ENCODE measurements at places on chromosomes 1 and 21.

DNA sequence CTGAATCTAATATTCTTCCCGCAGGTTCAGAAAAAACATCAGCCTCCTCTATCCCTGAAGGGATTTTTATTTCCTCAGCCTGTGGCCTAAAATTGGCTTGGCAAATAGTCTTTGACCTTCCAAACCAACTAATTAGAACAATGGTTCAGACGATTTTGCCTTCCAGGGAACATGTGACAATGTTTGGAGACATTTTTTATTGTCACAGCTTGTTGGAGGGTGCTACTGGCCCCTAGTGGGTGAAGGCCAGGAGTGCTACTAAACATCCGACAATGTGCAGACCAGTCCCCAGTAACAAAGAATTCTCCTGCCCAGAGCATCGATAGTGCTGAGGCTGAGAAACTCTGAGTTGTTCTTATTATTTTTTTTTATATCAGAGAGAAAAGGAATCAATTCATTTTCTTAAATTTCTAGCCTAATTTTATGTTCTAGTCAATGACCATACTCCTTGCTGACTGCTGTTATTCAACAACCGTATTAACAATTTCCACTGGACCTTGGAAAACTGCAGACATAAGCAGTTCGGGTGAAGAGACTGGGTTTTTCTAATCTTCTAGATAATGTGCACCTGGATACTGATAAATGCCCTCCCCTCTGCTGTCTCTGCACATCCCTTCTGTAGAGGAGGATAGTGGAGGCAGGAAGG, 280.7 kb downstream of the LMX1A start:
- no peak for DNase-seq

GRCh38 chr1:112054510-112054909, 65.0 kb upstream of the KCND3 start:
- DNase-seq, result no peak

DNA sequence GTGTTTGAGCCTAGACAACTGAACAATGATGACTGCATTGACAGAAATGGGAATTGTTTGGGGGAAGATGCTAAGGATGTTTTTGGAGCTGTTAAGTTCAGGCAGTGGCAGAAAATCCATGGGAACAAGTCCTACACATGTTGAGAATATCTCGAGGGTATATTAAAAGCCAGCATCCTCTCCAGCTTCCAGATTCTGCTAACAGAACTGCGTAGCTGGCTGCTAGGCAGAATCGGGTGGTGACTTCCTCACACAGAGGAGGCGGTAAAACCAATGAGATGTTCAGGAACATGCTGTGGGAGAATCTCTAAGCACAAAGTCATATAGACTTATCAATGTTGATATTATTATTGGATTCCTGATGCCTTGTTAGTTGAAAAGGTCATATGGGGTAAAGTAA, 14.8 kb downstream of the FAM163A start:
- DNase-seq, result no peak

DNA sequence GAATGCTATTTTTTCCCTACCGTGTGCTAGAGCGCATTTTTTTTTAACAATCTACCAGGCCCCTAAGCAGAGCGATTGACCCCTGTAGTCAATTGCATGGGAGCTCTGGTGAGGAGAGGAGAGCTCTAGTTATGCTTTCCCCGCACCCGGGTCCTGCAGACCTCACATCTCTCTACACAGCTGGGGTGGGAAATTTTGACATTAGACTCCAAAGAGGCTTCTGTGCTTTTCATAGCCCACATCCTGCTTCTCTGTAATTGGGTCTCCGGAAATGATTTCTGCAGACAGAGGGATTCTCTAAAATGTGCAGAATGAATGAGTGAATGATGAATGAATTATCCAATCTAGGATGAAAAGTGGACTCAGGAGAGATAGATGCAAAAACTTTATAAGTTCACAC, 41.5 kb upstream of the DUSP10 start:
- no peak for DNase-seq

DNA sequence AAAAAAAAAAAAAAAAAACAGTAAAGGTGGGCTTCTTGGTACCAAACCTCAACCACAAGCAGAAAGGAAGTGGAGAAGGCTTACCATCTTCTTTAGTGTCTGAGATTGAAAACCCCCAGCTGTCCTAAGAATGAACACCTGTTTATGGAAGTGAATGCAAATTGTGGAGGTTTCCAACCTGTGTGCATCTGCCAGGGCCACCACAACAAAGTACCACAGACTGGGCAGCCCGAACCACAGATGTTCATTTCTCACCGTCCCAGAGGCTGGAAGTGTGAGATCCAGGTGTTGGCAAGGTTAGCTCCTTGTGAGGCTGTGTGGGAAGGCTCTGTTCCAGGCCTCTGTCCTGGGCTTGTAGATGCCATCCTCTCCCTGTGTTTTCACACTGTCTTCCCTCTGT, 348.7 kb downstream of the SETD4 start:
- DNase-seq, result no peak

DNA sequence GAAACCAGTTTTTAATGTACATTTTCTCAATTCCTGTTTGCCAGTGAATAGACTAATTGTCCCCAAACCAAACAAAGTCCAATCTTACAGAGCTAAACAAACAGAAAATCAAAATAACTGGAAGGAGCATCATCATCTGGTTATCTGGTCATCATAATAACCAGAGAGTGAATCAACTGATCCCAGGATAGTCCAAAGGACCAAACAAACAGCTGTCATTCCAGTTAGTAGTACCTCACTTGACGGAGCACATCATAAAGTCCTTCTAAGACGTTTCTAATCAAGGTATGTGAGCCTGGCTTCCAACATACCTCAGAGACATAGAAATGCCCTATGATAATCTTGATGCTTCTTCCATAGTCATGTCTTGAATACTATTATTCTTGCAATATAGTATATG, 240.5 kb downstream of the LTN1 start:
- no peak for DNase-seq

- DNase-seq, result no peak
These were observed 183.0 kb downstream of the CYYR1 start for GRCh38 chr21:26389971-26390641.

GRCh38 chr21:33492571-33492970, 1.1 kb upstream of the DNAJC28 start:
- DNase-seq, result no peak

DNA sequence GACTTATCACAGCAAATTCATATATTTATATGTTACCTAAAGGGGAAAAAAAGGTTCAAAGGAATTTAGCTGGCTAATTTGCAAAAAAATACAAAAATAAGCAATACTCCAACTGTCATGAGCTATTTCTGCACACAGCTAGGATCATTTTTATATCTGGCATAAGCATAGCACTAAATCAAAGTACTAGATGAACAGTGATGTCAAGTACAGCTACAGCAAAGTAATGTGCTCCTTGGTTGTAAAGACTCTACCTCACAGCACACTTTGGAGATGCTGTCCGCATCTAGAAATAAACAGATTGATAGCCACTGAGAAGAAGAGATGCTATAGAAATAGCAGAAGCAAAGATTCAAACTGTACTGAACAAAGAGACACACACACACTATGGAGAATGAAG, 125.4 kb downstream of the TGFBR3 start:
- no peak for DNase-seq
